ENCODE measurements at places on chromosomes 2 and 18. TPM values are rescaled to one million over a fixed set of nuclear protein-coding genes. Genes with fewer than 3 reads are reported as not detected.
A peak's percentile ranks its signal among the peaks of the same experiment; 100 is the strongest.

GRCh38 chr2:75503048-75503607 lies 57.6 kb downstream of the EVA1A start:
- DNase-seq: peak; percentile 45

DNA sequence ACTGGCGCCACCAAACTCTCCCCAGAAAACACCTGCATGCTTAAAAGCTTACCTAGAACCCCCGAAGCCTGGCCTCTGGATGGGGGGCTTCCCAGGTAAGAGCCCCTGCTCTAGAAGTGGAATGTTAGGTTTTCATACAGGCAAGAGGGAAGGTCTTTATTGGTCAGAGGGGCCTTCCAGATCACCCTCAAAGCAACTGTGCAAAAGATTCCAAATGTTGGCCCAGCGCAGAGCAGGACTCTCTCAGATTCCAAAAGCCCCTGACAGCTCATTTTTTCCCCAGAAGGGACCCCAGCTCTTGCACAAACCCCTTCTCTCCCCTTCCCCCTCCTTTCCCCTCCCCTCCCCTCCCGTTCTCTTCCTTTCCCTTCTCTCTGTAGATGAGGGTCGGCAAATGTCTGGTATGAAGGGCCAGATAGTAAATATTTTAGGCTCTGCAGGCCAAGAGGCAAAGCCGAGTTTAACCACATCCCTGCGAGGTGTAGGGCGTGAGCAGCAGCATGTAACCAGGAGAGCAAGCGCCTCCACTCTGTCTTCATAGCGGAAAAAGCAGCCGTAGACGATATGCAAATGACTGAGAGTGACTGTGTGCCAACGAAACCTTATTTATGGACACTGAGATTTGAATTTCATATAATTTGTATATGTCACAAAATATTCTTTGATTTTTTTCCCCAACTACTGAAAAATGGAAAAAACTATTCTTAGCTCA lies 116.9 kb downstream of the SMAD7 start:
- DNase-seq: no peak

DNA sequence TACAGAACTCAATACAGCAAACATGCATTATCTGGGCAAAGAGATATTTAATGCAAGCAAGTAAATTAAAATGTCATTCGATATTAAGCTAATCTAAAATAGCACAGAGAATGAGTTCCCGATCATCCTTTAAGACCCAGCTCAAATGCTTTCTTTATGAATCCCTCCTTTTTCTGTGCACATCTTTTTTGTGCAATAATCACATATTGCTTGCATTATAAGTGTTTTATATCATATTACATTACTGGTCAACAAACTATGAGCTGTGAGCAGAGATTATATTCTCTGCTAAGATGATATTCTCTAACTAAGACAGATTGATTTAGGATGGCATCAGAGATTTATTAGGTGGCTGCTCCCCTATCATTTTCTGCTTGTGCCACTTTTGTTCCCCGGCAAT lies 146.1 kb downstream of the ERBB4 start:
- DNase-seq: no peak

DNA sequence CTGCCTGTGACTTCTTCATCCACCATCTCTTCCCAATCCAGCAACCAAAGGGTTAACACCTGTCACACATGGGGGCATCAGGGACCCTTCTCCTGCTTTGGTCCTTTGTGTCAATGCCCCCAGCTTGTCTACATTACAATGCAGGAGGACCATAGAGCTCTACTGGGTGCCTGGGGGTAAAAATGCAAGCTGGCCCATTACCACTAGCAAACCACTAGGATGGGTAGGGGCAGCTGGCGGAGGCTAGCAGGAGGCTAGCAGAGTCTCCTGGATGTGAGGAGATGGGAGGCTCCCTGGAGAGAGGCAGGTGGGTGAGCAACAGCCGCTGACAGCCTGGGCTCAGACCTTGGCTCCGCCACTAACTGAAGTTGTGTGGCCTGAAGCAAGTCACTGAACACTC lies 153.4 kb upstream of the SKOR2 start:
- DNase-seq: no peak

- DNase-seq: no peak
Measured at GRCh38 chr2:10906926-10907625, 4.7 kb upstream of the KCNF1 start.

GRCh38 chr2:16821692-16822091 lies 156.1 kb upstream of the CYRIA start:
- DNase-seq: no peak

DNA sequence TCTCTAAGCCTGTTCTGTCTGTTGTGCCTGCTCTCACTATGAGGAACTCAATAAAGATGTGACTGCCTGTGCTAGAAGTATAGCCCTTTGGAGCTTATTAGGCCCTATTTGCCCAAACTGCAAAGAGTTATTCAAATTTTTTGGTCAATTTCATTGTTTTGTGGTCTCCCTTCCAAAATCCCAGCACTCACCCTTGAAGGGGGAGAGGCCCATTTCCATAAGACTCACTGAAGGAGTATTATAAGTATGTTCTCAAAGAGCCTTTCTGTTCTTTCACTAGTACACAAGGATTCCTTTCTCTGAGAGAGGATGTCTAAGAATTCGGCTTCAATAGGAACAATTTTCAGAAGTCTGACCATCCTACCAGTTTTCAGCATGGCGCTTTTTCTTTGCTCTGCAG lies 641.9 kb upstream of the REG3G start:
- no peak for DNase-seq

- no peak for DNase-seq
Measured at GRCh38 chr18:45788861-45789260, 36.6 kb upstream of the SIGLEC15 start.

ALPG gene
- polyA plus RNA-seq: not detected

Measured in AG04450 (cell line).